Thoracic aorta endothelial cell (primary cell): ENCODE measurements at places on chromosomes 11 and 22. TPM values are rescaled to one million over a fixed set of nuclear protein-coding genes. Genes with fewer than 3 reads are reported as not detected.

UCP3 gene
- 0.80 and 1.0 TPM in 2 replicates for total RNA-seq

ST14 gene
- not detected in 2 replicates for total RNA-seq

CYP2D6 gene
- 0.13 and 0.22 TPM in 2 replicates for total RNA-seq

FAM227A gene
- 1.1 and 1.5 TPM in 2 replicates for total RNA-seq

UCP2 gene
- 0.53 and 2.2 TPM in 2 replicates for total RNA-seq

DLG2 gene
- 1.1 and 1.2 TPM in 2 replicates for total RNA-seq

AIFM3 gene
- total RNA-seq, result not detected in 2 replicates
